RPMI8226 (cell line): ENCODE measurements at places on chromosomes 13 and 19.

GRCh38 chr19:1273263-1274041 is 1.9 kb upstream of the FAM174C start:
- DNase-seq = no peak

- DNase-seq = no peak
Observed at GRCh38 chr13:75875450-75875849, 239.3 kb downstream of the LMO7 start.

DNA sequence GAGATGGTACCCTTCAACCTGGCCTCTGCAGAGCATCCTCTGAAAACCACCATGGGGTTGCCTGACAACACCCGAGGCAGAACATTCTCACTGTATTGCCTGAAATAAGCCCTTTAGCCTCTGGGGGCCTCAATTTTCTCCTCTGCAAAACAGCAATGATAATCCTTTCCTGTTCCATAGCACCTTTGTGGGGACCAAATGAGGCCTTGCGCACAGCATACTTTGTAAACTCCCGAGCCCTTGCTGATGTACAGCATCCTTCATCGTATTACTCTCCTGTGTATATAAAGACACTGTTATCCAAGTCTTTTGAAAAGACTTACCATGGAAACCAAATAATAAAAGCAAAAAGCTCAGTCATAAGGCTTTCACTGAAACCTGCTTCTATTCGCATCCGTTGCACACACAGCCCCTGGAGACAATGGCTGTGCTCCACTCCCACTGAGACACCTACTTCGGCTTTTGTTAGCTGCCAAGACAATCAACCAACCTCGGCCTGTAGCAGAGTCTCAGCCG is 276.0 kb downstream of the FOXO1 start:
- no peak for DNase-seq

DNA sequence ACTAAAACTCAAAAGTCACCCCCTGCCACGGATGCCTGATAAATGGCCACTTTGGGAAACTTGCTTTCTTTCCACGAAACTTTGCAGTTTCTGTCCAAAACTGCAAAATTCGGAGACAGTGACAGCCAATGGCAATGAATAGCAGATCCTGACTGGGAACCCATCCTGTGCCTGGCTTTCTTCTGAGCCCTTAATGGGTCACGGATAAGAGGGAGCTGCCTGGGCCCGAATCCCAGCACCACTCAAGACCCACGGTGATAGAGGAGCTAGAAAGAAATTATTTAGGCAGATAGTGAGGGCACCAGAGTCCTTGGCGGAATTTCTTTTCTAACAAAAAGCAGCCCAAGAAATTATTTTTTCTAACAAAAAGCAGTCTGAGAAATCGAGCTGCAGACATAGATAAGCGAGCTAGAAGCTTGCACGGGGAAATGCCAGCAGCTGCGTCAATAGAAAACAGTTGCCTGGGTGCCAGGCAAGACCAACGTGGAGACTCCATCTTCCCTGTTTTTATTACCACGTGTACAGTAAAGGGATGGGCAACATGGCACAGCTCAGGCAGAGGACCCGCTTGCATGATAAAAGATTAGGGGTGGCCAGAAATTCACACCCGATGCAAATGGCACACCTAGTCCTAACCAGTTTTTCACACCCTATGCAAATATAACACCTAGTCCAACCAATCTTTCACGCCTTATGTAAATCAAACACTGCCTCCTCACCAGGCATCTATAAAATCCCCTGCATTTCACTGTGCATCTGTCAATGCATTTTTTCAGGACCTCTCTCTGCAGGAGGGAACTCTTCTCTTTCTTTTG is 7.1 kb upstream of the HSH2D start:
- DNase-seq = no peak

DNA sequence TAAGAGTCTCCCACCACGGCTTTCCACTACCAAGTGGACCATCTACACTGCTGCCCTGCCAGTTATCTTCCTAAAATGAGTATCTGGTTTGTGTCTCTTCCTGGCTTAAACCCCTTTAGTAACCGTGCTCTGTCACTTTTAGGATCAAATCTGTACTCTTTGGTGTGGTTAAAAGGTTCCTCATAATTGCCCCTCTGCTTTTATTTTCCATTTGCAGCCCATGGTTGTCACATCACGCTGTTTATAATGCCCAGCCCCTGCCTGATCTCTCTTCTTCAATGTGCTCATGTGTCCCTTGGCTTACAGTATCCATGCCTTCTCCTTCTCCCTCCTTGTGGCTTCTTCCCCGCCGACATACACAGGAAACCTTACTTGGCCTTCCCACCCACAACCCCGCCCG is 100.1 kb downstream of the DGKH start:
- no peak for DNase-seq

DNA sequence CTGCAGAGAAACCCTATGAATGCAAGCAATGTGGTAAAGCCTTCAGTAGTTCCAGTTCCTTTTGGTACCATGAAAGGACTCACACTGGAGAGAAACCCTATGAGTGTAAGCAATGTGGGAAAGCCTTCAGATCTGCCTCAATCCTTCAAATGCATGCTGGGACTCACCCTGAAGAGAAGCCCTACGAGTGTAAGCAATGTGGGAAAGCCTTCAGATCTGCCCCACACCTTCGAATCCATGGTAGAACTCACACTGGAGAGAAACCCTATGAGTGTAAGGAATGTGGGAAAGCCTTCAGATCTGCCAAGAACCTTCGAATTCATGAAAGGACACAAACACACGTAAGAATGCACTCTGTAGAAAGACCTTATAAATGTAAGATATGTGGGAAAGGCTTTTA is 14.7 kb downstream of the ZNF763 start:
- DNase-seq = no peak

DNA sequence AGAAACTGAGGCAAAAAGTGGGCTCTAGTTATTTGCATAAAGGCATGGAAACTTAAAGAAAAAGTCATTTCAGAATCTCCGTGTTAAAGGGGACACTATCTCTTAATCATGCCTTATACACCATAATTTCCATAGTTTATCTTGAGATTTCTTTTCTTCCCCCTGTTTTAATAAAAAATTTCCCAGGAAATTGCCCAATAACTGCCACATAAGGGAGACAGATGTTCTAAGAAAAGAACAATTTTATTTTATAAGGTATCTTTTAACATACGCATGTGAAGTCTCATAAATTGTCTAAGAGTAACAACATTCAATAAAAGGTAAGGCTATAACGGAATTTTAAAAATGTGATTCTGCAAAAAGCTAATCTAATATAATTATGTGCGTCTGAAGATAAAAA is 371.3 kb downstream of the IRS2 start:
- DNase-seq = no peak

GRCh38 chr19:28640506-28640905 is 572.4 kb downstream of the UQCRFS1 start:
- DNase-seq = no peak

DNA sequence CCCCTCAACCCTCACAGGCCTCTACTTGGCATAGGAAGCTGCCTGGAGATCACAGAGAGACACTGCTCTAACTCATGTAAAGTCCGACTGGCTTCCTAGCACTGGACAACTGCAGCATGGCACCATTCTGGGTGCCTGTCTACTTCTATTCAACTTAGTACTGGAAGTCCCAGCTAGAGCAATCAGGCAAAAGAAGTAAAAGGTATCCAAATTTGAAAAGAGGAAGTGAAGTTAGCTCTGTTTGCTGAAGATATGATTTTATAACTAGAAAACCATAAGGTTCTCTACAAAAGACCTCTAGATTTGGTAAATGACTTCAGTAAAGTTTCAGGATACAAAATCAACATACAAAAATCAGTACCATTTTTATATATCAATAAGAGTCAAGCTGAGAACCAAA is 1017.6 kb downstream of the PCDH9 start:
- DNase-seq = no peak

DNA sequence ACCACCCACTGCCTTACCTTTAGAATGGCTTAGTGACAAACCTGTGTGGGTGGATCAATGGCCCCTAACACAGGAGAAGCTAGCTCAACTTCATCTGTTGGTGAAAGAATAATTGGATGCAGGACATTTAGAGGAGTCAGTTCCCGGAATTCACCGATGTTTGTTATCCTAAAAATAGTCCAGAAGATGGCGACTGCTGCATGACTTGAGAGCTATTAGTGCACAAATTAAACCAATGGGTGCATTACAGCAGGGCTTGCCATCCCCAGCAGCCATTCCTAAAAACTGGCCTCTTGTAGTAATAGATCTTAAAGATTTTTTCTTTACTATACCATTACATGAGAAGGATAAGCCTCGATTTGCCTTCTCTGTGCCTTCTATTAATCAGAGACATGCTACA is 46.8 kb upstream of the ZNF726 start:
- no peak for DNase-seq

GRCh38 chr13:25143706-25144105 is 28.4 kb downstream of the AMER2 start:
- DNase-seq = no peak

DNA sequence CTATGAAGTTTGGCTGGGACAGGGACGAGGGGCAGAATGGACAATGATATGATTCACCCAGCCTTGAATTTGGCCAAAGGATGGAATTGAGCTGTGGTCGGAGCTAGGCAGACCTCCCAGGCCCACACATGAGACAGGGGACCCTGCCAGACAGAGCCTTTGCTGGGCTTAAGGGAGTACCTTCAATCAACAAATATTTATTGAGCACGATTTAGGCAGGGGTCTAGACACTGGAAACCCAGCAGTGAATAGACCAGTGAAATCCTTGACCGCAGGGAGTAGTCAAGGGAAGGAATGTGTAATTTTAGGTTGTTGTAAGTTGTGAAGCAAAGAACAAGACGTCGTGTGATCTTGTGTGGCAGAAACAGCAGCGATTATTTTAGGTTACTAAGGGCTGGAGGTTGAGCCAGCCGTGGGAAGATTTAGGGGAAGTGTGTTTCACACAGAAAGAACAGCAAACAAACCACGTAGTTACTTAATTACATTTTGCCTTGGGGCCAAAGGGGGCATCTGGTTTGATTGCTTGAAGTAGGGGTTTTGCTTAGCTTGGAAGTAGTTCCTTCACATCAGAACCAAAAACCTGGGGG is 16.9 kb upstream of the AP1M2 start:
- no peak for DNase-seq

GRCh38 chr19:15288146-15288963 is 44.0 kb downstream of the BRD4 start:
- DNase-seq = peak; percentile 88

DNA sequence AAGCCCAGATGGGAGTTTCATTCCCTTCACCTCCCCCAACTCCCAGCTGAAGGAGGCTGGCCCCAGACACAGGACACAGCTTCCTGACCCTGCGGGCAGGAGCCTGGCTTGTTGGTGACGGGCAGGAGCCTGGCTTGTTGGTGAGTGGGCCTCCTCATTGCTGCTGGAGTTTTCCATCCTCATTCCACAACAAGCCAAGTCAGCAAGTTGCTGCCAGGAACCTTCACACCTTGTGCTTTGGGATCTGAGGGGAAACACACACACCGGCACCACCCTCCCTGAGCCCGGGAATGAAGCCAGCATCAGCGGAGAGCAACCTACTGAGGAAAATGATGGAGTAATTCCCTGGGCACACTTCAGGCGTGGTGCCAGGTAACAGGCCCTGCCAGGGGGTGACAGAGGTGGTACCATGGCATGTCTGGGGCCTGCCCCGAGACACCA is 74.9 kb downstream of the ALOX5AP start:
- no peak for DNase-seq

- no peak for DNase-seq
Observed at GRCh38 chr19:11457115-11457514, 21.7 kb downstream of the PRKCSH start.

GRCh38 chr13:40639221-40639681 is 27.2 kb downstream of the FOXO1 start:
- DNase-seq = no peak

GRCh38 chr13:50410921-50411746 is 395.9 kb downstream of the KCNRG start:
- no peak for DNase-seq

GRCh38 chr13:90201202-90201601 is 1146.3 kb upstream of the MIR17HG start:
- no peak for DNase-seq
